ENCODE measurements at places on chromosomes 7 and 10.

GRCh38 chr7:33091111-33091531 is 18.1 kb downstream of the RP9 start:
- DNase-seq = no peak

DNA sequence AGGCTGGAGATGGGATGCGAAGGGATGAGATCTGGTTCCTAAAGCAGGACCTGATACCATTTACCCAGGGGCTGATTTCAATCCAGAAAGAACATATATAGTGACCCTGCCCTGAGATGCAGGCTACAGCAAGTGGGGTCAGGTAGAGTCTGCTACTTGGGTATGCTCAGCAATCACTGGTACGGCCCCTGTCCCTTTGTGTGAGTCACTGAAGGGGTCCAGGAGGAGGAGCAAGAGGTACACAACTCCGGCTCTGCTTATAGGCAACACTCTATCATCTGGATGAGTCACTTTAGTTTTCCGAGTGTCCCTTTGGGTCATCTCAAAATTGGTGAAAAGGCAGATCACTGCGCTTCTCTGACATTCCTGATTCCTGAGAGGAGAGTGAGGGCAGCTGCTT is 79.6 kb upstream of the SORCS1 start:
- DNase-seq = no peak

DNA sequence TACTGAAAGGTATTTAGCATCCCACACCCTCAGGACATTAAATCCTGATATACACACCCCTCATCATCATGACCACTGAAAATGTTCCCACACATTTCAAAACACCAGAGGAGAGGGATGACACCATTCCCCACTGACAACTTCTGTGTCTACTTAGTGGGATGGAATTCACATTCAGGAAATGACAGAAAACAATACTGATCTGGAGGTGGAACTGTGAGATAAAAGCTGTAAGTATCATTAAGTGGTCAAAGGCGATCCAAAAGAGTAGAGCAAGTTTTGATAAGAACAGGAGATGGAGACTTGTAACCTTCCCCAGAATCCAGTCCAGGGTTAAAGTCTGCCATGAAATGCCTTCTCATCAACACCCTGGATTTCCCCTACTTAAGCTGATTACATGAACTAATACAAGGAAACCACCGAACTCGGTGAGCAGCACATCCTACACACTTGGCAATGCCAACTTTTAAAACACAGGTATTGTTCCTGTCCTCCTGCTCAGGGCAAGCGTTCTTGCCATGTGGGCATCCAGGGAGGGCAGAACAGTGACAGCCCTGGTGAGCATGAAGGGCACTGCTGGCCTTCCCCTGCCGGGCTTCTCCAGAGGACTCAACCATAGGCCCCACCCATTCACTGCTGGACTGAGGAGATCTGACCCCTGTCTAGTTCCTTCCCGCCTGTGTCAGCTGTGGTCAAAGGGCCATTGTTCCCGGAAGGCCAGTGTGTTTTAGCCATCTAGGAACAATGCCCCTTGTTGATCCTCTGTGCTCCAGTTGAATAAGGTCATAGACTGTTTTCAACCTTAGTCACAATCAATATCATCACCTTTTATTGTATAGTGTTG is 85.0 kb downstream of the SGMS1 start:
- DNase-seq = no peak

DNA sequence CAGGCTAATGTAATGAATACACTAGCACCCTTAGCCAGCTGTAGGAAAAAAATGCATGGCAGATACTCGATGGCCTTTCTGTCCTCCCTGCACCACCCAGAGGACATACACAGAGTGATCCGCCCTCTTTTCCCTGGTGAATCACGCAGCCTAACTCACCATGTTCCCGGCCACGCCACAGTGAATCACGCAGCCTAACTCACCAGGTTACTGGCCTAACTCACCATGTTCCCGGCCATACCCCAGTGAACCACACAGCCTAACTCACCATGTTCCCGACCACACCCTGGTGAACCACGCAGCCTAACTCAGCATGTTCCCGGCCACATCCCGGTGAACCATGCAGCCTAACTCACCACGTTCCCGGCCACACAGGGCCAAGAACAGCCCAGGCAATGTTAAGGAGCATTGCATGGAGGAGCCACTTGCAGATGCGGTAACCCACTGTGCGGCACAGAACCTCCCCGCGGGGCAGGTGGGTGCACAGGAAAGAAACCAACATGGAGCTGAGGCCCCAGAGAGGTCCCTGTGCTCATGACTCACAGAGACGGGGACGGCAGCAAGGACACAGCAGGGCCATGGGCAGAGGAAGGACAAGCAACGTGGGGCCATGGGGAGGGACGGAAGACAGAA is 508.5 kb downstream of the DNAJB6 start:
- DNase-seq = no peak

- no peak for DNase-seq
These were observed 39.9 kb upstream of the LEP start for GRCh38 chr7:128201067-128201689.

DNA sequence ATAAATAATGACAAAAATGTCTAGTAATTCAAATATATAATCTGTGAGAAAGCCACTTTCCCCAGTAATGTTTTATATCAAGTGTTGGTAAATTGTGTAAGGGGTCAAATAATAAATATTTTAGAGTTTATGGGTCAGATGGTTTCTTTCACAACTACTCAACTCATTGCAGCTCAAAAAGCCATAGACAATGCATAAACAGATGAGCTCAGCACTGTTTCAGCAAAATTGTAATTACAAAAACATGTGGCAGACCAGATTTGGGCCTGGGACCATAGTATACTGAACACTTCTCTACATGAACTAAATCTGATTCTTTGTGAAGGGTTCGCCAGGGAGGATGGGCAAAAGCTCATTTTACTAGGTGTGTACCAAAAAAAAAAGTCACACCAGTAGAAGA is 460.8 kb downstream of the NRG3 start:
- no peak for DNase-seq

GRCh38 chr10:6978187-6978627 is 398.1 kb upstream of the PRKCQ start:
- DNase-seq = no peak

GRCh38 chr7:80208700-80209099 is 74.1 kb downstream of the GNAI1 start:
- DNase-seq = no peak

GRCh38 chr7:79132844-79133451 is 320.5 kb downstream of the MAGI2 start:
- DNase-seq = no peak

DNA sequence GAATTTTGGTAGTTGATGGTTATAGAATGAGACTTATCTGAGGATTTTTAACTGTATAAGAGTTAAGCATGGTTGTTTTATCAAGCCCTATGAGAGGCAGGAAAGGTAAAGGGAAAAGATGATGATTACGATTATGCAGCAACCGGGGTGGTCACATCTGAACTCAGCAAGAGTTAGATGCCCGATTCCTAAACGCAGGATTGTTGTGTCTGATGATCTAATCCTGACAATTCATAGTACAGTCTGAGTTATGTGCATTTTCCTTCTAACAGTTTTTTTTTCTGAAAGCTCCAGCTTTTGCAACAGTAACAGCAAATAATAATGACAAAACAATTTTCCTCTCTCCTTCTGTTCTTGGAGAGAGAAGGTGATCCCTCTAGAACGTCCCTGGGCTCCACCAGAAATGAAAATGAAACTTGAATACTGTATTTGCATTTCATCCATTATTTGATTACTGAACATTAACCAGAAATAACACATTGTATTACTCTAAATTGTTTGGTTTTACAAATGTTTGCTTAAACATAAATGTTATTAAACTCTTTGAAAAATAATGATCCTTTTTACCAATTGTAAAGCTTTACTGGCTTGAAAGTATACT is 176.5 kb upstream of the CCDC6 start:
- DNase-seq = no peak

DNA sequence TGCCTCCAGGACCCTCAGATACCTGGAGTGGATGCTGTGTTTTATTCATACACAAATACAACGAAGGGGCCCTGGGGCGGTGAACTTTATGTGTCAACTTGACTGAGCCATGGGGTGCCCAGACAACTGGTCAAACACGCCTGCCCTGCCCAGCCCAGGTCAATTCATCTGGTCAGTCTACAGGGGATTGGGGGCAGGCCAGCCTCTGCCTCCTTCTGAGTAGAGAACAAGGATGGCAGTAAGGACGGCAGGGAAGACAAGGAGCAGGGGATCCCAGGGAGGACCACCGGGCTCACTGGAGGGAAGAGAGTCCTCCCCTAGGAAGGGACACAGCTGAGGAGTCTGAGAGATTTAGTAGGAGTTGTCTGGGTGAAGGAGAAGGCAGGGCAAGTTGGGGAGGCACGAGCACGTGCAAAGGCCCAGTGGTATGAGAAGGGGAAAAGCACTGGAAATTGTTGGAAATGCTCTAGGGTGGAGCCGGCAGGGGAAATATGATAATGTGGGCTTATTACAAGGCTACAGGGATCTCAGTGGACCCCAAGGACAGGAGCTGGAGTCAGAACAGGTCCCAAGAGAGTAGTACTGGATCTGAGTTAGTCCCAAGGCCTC is 63.4 kb downstream of the MYL10 start:
- no peak for DNase-seq

DNA sequence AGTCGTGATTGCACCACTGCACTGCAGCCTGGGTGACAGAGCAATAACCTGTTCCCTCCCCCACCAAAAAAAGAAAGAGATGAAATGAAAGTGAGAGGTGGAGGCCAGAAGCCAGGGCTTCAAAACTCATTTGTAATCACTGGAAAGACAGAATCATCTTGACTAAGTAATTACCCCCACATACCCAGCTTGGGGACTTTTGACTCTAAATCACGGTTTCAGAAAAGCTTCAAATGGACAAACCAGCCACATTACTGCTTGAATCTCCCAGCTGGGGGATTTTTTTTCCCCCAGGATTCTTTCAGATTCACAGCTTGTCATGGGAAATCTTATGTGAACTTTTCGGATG is 361.0 kb downstream of the FRMD4A start:
- no peak for DNase-seq

DNA sequence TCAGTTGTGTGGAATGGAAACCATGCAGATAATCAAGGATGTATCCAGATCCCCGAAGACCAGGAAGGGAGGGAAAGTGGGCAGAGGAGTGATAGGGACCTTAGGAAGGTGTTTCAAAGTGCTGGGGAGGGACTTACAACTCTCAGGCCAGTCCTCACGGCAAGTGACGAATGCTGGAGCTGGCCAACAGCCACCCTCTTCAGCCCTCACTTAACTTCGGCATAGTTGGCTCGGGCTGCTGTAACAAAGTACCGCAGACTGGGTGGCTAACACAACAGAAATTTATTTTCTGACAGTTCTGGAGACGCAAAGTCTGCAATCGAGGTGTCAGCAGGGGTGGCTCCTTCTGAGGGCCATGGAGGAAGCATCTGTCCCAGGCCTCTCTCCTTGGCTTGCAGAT is 265.9 kb upstream of the YAE1 start:
- DNase-seq = no peak

DNA sequence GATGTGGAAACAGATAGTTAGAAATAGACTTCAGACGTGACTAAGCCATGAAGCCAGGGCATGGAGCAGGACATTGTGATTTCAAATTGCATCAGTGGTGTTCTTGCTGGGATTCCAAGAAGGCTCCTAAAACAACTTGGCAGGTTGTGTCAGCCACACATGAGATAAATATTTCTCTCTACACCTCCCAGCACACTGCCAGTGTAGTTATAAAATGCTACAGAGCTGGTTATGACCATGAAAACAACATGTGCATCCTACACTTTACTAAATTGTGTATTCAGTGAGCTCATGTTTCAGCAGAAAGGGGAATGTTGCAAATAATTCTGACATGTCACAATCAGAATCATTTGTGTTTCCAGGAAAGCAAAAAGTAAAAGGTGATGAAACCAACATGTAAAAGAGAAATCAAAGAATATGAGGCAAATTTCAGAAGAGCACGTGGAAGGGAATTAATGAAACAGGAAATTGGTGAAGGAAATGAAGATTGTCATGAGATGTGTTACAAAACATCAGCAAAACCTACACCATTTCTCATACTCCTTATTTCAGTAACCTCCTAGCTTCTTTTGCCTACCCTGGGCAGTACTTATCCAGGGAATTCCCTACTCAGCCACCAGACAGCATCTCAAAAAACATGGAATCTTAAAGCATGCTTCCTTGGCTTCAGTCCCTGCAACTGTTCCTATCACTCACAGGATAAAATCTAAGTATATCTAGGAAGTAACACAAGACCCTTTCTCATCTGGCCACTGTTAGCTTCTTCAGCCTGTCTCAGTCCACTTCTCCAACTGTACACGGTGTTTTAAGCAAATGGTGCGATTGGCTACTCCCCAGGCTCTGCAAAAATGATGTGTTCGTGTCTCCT is 5.8 kb upstream of the CYP3A7 start:
- no peak for DNase-seq

Measured in effector CD4-positive, alpha-beta T cell (primary cell).